ENCODE measurements at places on chromosomes 1 and 21.

- DNase-seq, result no peak
Observed at GRCh38 chr1:215718575-215719287, 151.6 kb downstream of the KCTD3 start.

DNA sequence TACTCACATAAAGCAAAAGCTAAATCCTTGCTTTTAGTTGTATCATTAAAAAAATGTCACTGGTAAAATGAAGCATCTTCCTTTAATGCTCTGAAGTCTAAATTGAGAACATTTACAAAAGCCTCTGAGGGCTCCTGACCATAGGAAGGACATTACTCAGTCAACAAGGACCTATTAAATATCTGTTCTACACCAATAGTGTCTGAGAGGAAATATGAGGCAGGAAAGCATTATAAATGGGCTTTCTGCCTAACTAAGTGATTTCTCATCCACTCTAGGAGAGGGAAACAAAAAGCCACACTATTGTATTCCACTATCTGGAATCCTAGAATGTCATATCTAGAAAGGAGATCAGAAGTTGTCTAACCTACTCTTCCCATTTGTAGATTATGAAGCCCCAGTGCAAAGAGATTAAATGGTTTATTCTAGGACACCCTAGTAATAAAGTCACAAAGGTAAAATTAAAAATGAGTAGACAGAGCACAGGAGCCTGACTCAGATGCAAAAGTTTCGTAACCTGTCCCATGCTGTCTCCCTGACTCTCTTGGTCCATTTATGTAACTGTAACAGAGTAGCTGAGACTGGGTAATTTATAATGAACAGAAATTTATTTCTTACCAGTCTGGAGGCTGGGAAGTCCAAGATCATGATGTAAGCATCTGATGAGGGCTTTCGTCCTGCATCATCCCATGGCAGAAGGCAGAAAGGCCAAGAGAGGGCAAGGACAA, 17.6 kb downstream of the RGS1 start:
- no peak for DNase-seq

- DNase-seq, result no peak
Observed at GRCh38 chr1:34276606-34277005, 99.9 kb downstream of the C1orf94 start.

DNA sequence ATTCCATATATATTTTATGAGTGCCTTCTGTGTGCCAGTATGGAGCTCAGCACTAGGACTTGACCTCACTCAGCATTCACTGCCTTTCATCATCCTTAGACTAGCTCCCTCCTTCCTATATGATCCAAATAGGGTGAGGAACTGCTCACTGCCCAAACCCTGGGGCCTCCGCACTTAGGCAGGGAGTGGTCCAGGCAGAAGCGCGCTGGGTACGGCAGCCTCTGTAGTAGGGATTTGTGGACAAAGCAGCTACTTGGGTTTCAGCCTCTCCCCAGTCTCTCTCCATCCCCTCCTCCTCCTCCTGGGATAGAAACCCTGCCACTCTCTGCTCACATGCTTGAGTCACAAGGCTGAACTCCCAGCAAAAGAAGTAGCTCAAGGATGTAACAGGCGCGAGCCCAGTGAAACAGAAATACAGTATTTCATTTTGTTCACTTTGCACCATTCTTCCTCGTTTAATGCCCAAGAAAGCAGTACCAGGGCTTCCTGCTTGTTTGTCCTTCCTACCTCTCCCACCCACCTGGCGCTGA, 32.9 kb downstream of the PLEKHA6 start:
- DNase-seq, result no peak

- DNase-seq, result no peak
Observed at GRCh38 chr1:161115132-161115711, 2.6 kb downstream of the PFDN2 start.

DNA sequence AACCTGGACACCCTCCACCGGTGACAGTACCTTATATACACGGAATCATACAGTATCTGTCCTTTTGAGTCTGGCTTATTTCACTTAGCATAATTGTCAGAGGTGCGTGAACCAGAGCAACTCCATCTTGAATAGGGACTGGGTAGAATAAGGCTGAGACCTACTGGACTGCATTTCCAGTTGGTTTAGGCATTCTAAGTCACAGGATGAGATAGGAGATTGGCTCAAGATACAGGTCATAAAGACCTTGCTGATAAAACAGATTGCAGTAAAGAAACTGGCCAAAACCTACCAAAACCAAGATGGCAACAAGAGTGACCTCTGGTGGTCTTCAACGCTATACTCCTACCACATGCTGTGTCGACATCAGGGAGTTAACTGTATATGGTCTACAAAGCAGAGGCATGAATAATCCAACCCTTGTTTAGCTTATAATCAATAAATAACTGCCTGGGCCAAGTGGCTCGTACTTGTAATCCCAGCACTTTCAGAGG, 1.4 kb upstream of the FDPS start:
- no peak for DNase-seq

GRCh38 chr1:219963432-219963831, 35.1 kb upstream of the SLC30A10 start:
- DNase-seq, result no peak

DNA sequence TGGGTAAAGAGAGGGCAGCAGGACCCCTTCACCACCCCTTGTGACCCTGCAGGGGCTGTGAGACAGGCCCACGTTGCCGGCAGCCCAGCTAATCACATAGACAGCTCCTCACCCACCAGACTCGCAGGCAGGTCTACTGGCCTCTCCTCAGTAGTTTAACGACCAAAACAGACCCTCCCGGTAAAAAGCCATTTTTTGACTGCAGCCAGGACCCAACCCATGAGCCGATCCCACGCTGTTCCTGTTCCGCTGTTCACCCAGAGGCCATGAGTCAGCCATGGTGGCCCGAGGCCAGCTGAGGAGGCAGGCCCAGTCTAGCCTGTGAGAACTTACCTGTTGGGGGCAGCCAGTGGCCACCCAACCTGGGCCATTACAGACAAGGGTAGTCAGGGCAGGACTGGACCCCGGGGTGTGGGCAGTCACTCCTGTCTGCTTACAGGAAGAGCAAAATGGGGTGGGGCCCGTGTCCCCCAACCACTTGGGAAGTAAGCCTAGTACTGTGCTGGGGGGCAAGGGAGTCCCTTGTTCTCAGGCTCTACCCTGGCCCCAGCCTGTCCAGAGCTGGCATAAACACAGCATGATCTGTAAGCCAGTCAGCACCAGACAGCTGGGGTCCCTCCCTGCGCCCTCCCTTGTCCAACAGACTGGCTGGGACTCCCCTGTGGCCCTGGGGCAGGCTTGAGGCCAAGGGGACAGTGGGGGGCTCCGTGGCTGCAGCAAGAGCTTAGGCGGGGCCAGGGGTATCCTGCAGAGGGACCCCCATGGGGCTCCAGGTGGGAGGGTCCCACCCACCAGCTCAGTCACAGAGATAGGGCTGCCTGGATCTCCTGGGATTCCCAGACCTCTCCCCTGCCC, 61.9 kb downstream of the WNT9A start:
- no peak for DNase-seq

- no peak for DNase-seq
Observed at GRCh38 chr1:164742745-164743144, 183.8 kb downstream of the PBX1 start.

All from BJ (cell line).